ENCODE measurements at places on chromosomes 6 and 20. TPM values are rescaled to one million over a fixed set of nuclear protein-coding genes. Genes with fewer than 3 reads are reported as not detected.

GRCh38 chr6:166939345-166939744, 17.0 kb downstream of the RNASET2 start:
- DNase-seq, result no peak

DNA sequence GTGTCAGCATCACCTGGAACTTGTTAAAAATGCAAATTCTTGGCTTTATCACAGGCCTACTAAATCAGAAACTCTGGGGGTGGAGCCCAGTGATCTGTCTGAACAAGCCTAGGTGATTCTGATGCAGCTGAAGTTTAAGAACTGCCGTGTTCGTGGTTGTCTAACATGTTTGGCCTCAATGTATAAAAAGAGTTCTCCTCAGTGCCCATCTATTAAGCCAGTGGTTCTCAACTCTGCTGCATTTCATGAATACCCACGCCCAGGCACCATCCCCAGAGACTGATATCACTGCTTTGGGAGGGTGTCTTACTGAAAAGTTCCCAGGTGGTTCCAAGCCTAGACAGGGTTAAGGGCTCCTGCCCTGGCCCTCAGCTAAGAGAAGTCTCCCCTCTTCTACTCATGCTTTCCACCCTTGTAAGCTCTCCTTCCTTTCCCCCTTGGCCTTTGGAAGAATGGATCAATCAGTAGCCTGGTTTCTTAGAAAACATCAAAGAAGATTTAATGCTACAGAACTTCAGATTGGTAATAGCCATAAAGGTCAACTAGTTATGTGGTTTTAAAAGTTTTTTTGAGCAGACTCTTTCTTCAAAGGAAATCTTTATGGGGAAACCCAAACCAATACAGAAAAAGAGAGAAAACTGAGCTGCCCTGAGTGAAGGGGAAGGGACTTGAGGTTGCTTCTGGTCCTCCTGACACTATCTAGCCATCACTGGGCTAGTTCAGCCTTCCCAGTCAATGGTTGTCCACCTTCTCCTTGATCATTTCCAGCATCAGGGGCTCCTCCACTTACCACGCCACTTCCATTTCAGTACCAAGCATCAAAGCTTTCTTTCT, 38.9 kb upstream of the TNFAIP3 start:
- DNase-seq, result peak; percentile 61

GRCh38 chr6:43396408-43397149, 27.1 kb upstream of the ZNF318 start:
- no peak for DNase-seq

GRCh38 chr6:126198631-126199030, 141.3 kb upstream of the CENPW start:
- DNase-seq, result no peak

DNA sequence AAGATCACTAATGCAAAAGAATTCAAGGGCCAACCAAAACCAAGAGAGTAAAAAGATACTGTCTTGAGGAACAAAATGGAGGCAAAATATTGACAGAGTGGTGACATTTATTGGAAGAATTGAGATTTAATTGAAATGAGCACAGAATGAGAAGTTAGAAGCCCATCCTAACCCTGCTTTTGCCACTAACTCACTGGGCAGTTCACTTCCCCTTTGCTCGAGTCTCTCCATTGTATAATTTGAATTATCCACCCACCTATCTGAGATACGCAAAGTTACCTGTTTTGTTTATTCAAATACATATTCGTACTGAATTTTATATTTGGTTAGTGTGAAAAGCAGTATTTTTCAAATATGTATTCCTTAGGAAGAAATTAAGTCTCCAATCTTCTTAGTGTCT, 204.5 kb upstream of the PRDM1 start:
- no peak for DNase-seq

DNA sequence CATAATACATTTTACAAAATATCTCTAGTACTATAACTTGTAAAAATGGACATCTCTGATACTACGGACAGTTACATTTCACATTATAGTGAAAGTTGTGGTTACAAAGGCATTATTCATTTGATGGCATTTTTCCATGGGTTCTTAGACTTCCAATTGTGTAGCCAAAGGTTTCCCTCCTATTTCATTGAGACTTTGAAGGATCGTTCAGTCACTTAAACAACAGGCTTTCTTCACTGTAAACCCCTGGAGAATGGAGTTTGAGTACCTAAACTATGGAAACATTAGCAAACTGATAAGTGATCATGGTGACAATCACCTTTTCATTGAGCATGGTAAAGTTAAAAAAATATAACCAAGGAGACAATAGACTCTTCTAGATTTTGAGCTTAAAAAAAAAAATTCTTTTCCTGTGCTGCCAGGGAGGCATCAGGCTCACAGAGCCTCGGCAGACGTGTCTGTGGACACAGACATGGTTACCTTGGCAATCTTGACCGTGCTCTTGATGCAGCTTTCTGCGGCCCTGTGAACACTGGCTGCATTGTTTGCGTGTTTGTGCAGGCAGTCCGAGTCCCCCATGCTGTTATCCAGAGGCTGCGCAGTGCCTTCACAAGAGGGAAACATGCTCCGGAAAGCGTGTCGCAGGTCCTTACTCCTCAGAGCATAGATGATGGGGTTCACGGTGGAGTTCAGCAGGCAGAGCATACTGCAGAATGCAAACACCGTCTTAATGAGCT, 22.6 kb downstream of the CNR1 start:
- DNase-seq, result no peak

GRCh38 chr6:12645941-12646340, 70.6 kb upstream of the PHACTR1 start:
- no peak for DNase-seq

DNA sequence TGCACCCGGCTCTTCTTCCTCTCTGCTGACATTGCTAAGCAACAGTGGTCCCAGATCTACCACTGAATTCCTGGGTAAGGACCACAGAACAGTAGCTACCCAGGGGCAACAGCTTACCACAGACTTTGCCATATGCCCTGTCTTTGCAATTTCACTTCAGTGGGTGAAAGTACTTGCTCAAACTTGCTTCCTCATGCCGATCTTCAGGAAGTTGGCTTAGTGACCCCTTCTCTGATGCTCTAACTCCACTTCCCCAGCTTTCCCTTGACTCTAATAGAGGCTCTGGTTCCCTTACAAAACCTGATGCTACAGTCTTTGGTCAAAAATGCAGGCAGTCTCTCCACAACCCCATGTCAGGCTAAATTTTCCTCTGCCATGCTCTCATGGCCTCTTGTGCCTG, 3.3 kb upstream of the TAAR5 start:
- DNase-seq, result no peak

DNA sequence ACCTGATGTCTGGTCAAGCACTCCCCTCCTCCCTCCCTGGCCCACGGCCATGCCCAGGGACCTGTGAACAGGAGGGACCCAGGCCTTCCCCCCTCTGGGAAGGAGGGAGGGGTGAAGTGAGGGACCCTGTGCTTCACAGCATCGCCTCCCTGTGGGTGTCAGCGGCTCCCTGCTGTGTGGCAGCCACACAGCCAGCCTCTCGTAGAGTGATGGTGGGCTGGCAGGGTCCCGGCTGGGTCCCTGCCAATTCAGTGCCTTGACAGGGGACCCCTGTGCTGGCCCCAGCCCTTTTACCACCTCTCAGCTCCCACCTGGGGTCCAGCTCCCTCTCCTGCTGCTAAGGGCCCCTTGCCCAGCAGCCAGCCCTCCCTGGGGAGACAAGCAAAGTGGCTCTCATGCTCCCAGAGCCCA, 31.3 kb upstream of the GRM4 start:
- no peak for DNase-seq

DNA sequence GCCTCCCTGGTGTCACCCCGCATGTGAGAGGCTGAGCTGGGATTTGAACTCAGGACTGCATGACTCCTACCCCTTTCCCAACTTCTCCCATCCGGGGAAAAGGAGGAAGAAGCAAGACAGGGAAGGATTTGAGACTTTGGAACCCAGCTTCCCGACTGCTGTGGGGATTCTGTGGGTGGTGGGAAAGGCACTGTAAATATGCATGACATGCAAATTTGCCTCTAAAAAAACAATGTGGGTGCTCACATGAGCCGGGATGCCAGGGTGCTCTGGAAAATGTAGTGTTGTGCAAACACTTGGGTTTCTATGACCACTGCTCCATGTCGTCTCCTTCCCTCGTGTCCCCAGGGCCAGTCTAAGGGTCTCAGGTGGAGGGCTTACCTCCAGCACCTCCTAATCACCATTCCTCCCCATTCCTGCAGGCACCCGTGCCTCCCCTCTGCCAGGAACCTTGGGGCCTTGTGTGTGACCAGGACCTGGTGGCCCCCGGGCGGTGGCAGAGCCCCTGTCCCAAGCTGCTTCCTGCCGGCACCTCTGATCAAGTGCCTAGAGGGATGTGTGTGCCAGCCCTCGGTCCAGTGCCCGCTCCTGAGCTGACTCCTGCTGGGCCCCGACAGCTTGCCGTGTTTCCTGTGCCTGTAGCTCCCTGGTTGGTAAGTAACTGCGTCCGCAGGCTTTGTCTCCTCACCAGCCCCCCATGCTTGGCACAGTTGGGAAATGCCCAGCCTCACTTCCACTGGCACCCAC, 60.7 kb downstream of the DLGAP4 start:
- no peak for DNase-seq

- peak; percentile 78 for DNase-seq
Observed at GRCh38 chr6:32462609-32463008, 22.9 kb downstream of the HLA-DRA start.

DNA sequence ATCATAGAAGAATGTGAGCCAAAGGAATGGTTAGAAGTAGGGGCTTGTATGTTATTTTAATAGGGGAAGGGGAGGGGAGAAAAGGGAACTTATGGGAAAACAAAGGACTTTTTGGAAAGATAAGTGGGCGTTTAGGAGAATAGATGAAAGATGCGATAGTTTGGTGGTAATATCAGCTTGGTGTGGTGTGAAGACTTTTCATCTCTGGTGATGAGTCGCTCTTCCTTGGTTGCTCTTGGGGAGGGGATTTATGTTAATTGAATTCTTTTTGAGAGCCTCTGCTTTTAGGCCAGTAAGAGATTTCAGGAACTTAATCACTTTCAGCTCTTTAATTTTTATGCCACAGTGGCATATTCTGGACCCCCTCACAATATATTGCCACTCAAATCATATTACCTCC, 10.8 kb downstream of the HECA start:
- DNase-seq, result no peak

DNA sequence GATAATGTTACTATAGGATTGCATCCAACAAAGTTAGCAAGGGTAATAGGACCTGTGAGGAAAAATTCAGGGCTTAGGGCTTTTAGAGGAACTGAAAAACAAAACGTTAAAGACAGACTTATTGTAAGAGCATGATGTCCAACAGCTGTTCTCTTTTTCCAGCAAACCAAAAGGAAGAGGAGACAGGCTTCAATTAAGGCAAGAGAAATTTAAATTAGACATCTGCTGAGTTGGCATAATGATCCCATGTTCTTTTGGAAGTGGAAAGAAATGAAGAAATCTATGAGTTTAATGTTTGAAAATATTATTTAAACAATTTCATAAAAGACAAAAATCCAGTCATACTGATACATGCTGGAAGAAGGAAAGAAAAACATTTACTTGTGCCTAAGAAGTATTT, 95.7 kb upstream of the HMGCLL1 start:
- DNase-seq, result no peak

DNA sequence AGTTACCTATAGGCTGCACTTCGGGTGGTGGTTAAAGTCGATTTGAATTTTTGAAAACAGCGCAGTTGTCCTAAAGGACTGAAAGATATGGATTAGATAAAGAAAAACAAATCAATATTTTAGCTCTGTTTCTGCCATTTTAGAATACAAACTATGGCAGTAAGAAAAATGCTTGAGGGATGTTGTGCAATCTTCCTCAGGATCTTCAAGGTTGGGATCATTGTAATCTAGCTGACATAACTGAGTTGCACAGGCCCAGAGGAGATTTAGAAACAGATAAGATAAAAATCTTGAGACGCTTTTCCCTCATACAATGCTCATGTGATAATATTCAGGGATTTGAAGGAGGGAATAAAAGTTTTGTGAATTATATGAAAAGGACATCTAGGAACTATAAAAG, 926 bp downstream of the PEX3 start:
- DNase-seq, result no peak

DNA sequence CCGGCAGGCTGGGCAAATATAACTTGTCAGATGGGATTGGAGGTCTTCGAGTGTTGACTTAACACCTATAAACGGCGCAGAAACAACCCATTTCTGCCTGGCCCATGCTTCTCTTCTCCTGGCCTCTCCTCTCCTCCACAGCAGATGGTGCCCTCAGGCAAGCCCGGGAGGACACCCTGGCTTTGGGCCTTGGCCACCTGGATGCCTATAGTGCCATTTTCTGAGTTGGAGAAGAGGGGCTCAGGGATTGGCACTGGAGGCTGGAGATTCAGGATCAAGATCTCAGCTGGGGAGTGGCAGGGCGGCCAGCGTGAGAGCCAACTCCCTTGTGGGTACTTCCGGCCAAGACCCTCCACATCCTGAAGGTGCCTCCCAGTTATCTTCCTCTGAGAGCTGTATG, 211.9 kb upstream of the PMEPA1 start:
- no peak for DNase-seq

DNA sequence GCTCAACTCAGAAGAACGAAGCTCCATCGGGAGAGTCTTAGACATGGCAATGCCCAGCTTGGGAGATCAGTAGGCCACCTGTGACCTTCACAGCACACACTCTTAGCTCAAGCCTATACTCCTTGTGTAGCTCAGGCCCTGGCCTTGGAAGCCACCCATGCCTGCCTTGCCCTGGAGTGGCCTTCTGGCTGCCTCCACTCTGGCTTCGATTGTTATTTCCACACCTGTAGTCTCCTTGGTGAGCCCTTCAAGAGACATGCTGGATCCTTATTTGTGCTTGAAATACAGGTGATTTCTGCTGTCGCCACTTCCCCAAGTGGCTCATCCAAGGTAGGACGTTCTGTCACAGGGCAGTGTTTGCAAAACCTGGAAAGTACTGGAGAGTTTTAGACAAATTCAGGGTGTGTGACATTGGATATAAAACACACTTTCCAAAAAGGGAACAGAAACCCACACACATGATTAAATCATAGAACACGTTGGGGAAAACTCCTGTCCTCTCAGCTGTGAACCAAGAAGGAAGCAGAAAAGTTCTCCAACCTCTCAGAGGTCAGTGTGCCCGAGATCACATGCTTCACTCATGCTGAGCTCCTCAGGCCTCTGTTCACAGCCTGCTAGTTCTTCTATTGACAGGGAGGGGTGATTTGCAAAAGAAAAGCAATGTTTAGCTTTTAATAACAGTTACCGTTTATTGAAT, 391.8 kb downstream of the CDC5L start:
- DNase-seq, result no peak

ECT2L gene
- total RNA-seq, result not detected

MICB gene
- total RNA-seq, result 63.8 TPM

VGLL2 gene
- total RNA-seq, result not detected

SIRPB1 gene
- total RNA-seq, result 6.0 TPM

NHLRC1 gene
- 0.30 TPM for total RNA-seq

HTR1E gene
- total RNA-seq, result not detected

HCK gene
- total RNA-seq, result not detected

Measured in activated CD8-positive, alpha-beta memory T cell treated with anti-CD3 and anti-CD28 coated beads, Interleukin-2, amount 10 ng/mL, durations not matched to agents 7 days and 5 days (primary cell).